ENCODE measurements at places on chromosomes 1 and 21.

DNA sequence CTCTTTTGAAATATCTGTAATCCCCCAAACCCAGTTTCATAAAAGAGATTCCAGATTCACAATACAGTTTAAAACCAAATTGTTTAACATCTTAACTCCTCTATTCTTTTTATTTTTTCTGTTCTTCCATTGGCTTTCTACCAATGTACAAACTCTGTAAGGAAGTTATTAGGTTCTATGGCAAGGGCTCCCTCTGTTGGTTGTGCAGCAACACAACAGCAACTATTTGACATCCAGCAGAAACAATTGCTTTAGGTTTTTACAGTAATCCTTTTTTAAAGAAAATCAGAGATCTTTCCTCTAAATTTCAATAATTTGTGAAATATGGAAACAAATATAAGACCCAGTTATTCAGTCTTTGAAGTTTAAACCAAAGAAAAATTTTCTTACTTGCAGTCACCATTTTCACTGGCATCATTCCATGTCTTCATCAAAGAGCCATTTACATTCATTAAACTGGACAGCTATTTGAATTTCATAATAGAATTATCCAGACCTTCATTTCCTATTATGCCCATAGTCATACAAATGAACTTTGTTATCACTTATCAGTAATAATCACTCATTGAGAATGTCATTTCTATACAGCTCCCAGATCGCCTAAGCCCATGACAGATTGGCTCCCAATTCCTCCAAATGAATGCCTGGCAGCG lies 46.5 kb upstream of the RNF11 start:
- DNase-seq, result peak; percentile 64

GRCh38 chr1:55844322-55844721 lies 629.2 kb upstream of the USP24 start:
- DNase-seq, result no peak

GRCh38 chr21:37871121-37871862 lies 45.0 kb downstream of the KCNJ6 start:
- no peak for DNase-seq

- peak; percentile 12 for DNase-seq
Measured at GRCh38 chr1:221837896-221838295, 96.0 kb upstream of the DUSP10 start.

DNA sequence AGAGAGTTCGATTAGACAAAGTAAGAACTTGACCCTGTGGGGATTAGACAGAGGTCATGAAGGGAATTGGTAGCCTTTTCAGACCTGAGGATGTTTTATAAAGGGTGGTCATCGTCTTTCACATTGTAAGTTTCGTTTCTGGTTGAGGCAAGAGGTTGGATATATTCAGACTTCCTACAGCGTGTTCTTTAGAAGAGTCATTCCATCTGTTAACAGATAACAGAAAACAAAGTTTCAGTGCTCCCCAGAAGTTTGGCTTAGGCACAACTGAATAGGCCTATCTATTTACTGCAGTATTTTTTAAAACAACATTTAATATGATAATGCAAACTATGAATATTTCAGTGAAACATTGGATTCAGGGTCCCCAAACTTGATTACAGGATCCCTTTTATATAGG lies 17.1 kb upstream of the IVNS1ABP start:
- DNase-seq, result no peak

DNA sequence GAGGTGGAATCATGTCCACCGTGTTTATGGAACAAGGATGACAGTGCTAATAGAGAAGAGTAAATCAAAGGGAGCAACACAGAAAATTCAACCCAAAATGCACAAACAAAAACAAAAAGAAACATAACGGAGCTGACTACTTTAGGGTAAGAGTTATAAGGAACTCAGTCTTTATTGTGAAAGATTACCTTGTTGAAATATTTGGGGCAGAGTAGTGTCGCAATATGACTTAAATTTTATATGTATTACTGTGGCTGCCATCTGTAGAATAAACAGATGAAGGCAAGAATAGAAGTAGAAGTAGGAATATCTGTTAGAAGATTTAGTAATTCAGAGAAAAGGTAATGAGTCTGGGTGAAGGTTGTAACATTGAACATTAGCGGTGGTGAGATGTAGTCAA lies 913.9 kb downstream of the BRINP3 start:
- no peak for DNase-seq

GRCh38 chr1:237701534-237701933 lies 189.2 kb downstream of the ZP4 start:
- DNase-seq, result no peak

- no peak for DNase-seq
Measured at GRCh38 chr1:9018333-9018732, 7.9 kb downstream of the SLC2A7 start.

DNA sequence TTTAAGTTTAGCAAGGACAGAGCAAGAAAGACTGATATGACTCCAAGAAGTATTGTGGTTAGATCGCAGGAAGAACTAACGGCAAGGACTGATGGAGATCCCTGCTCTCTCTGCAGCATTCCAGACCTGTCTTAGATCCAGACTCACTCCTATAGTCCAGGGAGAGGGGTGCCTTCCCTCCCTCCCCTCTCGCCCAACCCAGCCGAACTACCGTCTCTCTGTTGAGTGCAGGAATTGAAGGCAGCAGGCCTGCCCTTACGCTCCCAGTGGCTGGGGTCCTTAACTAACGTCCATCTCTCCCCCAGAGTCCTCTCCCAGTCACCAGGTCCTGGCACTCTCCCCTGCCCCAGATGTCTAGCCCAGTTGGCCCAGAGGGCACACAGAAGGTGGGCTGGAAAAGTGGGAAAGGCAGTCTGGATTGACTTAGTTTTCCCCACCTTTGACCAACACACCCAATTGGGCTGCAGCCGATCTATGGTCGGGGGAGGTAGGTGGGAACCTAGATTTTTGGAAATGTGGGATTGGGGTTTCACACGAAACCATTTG lies 1.1 kb downstream of the CRABP2 start:
- DNase-seq, result no peak
